ENCODE measurements at places on chromosomes 12 and 14.

- DNase-seq, result no peak
Observed at GRCh38 chr14:23275412-23275811, 10.5 kb downstream of the HOMEZ start.

- no peak for DNase-seq
Observed at GRCh38 chr14:77212943-77213678, 31.5 kb downstream of the TMEM63C start.

GRCh38 chr12:20283482-20283881 lies 84.9 kb upstream of the PDE3A start:
- DNase-seq, result no peak

- no peak for DNase-seq
Observed at GRCh38 chr14:101992708-101993107, 28.3 kb downstream of the DYNC1H1 start.

DNA sequence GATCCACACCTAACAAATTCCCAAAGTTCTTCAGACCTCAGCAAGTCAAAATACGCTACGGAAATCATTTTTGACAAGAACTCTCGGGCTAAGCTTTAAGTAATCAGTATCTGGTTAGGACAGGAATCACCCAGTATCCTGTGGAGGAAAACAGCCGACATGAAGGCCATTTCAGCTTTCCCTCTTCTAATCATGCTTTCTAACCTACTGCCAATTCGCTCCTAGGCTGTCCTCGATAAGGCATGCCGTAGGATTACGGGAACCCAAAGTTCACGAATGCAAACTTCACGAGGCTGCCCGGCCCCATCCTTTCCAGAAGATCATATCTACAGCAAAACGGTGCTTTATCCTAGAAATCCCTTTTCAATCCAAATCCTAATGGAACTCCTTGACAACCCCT lies 81.8 kb upstream of the PTPRB start:
- no peak for DNase-seq

DNA sequence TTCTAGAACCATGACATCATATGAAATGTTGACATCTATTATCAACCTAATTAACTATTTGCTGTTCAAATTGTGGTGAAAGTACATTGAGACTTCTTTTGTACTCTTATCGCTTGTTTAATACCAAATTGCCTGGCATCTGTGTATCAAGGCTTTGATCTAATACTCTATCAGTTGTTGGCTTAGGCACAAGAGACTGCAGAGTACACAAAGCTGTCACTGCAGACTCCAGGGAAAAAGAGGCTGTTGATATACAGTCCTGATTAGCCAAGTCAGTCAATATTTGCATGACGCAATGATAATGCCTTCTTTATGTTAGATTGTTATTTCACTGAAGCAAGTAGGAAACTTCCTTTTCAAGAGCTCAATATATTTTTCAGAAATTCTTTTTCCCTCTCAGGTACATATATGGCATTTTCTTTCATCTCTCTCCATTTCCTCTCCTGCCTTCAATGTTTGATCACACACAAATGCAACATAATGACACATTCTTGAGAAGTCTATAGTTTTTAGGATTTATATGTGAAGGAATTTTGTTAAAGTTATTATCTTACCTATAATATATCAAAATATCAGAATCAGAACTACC lies 32.3 kb upstream of the PTCSC3 start:
- DNase-seq, result no peak

GRCh38 chr12:123041042-123041531 lies 60.6 kb downstream of the ARL6IP4 start:
- DNase-seq, result no peak

GRCh38 chr14:57221931-57222330 lies 46.8 kb downstream of the EXOC5 start:
- DNase-seq, result no peak

DNA sequence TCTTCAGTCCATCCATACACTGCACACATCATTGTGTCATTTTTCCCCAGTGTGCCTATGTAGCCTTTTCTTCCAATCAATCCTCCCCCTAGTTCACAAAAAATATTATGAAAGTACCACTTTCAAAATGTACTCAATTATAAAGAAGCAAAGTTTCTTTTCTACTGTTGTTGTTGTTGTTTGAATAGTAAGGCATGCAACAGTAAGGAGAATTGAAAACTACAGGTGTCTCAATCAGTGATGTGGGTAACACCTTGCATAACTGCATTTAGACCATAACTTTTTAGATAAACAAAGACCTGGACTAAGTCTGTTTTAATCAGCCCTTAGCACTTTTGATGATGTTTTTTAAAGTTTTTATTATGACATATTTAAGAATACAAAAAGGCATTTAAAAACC lies 104.4 kb downstream of the EML5 start:
- no peak for DNase-seq

DNA sequence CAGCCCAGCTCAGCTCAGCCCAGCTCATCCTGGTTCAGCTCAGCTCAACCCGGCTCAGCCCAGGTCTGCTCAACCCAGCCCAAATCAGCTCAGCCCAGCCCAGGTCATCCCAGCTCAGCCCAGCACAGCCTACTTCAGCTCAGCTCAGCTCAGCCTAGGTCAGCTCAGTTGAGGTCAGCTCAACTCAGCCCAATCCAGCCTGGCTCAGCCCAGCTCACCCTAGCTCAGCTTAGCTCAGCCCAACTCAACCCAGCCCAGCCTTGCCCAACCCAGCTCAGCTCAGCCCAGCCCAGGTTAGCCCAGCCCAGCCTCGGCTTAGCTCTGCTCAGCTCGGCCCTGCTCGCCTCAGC lies 332.3 kb downstream of the TMEM121 start:
- no peak for DNase-seq

DNA sequence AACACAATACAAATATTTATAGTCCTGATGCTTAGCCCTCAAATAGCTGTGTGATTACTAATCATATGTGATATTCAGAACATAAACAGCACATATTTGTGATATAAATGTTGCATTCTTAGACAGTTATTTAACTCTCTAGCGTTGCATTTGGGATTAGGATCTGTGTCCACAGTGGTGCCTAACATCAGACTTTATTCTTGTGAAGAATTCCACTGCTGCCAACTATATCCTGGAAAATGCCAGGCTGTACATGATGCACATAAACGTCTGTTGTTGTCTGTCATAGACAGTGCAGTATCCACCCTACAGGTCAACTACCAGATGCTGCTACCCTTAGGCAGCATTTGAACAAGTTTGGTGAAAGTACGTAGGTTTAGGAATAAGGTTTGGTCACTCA lies 39.0 kb downstream of the SLC38A4 start:
- no peak for DNase-seq

- no peak for DNase-seq
Observed at GRCh38 chr14:100710826-100711462, 15.7 kb upstream of the DLK1 start.

DNA sequence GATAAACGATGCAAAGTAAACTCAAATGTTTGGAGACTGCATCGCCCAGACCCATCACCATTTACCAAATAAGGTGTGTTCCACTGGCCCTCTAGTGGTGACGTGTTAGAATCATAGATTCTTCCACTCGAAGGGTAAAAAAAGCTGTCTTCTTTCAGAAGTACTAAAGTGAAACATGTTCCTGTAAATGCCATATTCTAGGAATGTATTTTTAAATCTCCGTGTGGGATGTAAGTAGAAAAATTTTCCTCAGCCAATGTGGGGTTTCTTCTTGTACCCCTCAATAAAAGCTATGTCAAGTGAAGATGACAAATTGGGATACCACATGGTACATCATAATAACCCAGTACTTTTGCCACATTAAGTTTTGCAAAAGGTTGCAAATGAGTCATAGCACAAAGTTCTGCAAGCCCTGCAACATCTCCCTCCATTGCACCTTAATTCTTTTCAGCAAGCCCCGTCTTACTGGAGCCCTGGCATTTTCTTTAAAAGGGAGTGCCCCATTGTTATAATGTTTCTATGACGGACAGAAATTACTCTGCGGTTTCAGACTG lies 100.8 kb downstream of the CCER1 start:
- no peak for DNase-seq

DNA sequence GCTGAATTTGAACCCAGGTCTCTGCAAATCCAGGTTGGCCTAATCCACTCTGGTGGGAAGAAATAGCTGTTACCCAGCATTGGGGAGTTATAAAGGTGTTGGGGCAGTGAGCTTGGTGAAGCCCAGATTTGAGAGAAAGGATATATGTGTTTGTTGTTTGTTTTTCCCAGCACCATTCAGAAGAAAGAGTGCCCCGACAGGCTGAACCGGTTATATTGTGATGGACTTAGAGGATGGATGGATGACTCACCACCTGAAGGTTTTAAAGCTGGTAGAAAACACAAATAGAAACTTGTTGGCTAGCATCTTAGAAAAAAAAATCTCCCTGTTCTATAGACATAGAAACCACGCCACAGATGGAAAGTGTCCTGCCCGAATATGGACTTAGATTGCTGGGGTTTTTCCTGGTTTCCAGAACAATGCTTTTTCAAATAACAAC lies 404.6 kb downstream of the MED13L start:
- DNase-seq, result no peak

Measured in activated T-helper 9 cell treated with anti-CD3 and anti-CD28 coated beads, Interleukin-2, amount 50 U/mL, for 16 hours (primary cell).